ENCODE measurements at places on chromosomes 3 and 15.

DNA sequence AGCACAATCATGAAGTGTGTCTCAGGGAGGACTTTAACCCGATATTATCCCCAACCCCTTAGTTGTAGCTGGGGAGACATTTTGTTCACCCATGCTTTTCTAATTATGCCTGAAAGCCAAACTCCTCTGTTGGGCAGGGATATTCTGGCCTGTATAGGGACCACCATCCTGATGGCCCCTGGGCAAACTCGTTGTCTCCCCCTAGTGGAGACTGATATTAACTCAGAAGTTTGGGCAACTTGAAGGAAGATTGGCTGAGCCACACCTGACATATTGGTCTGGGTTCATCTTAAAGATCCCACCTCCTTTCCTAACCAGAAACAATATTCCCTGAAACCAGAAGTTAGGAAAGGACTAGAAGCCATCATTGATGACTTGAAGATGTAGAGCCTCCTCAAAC lies 42.3 kb downstream of the TM4SF18 start:
- no peak for DNase-seq

GRCh38 chr15:58639992-58640391 lies 109.5 kb downstream of the ADAM10 start:
- DNase-seq = no peak

- no peak for DNase-seq
Measured at GRCh38 chr3:117603097-117603496, 893.5 kb downstream of the TUSC7 start.

- DNase-seq = no peak
Measured at GRCh38 chr15:77986891-77987764, 90.4 kb downstream of the TBC1D2B start.

GRCh38 chr15:77118882-77119321 lies 48.0 kb upstream of the TSPAN3 start:
- peak; percentile 88 for DNase-seq

DNA sequence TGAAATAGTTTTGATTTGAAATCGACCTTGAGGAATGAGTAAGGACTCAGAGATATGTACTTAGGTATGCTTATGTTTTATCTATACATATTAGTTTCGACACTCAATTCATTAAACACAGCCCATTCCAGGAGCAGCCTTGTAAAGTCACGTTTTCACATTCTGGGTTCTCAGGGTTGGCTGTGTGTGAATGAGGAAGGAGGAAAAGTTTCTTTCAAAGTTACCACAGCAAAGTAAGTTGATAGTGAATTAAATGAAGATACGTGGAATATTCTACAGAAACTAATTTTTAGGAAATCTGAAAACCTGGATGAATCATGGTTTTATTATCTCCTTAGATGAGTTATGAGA lies 133.5 kb downstream of the C3orf38 start:
- no peak for DNase-seq

DNA sequence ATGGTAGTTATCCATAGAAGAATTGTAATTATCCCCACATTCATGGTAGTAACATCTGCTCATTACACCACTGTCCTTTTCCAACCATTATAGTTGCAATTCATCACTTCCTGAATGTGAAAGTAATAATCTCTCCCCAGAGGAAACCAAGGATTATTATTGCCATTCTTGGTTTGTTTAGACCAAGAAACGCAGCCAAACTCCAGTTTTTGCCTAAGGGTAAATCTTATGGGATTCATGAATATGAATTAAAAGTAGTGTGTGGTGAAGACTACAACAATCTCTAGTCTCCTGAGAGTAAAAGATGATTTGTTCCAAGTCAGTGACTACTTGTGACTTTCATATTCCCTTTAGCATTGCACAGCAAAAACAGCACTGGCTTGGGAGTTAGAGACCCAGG lies 45.7 kb upstream of the ABI3BP start:
- peak; percentile 53 for DNase-seq

DNA sequence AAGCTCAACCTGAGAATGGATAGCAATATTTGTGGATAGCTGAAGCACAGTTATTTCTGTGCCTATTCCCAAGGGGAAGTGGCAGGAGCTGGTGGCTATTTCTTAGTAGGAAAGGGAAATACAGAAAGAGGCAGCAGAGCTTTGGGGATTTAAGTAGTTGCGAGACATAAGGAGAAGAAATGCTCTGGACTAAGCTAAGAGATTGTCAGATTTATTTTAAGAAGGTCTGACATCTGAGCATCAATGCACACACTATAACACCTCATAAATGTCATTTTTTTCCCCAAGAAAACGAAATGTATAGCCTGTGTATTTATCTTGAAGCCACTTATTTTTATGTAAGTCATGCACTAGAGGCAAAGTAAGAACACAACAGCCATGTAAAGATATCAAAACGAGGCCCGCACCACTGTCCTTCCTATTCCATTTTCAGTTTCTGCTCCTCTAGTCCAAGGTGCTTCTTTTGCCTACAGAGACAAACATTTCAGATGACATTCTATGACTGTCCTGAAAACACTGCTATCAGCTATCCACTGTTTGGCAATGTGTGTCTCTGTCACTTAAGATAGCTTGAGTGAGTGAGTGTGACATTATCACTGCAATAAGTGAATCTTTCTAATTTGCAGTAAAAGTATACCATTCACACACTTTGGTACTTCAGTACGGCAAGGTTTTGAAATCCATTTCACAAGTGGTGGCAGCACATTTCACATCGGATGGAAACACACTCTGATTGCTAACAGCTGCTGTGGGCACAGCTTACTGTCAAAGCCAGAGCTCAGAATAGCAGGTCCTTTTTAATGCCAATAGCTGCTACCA lies 62.7 kb upstream of the ICE2 start:
- DNase-seq = no peak

DNA sequence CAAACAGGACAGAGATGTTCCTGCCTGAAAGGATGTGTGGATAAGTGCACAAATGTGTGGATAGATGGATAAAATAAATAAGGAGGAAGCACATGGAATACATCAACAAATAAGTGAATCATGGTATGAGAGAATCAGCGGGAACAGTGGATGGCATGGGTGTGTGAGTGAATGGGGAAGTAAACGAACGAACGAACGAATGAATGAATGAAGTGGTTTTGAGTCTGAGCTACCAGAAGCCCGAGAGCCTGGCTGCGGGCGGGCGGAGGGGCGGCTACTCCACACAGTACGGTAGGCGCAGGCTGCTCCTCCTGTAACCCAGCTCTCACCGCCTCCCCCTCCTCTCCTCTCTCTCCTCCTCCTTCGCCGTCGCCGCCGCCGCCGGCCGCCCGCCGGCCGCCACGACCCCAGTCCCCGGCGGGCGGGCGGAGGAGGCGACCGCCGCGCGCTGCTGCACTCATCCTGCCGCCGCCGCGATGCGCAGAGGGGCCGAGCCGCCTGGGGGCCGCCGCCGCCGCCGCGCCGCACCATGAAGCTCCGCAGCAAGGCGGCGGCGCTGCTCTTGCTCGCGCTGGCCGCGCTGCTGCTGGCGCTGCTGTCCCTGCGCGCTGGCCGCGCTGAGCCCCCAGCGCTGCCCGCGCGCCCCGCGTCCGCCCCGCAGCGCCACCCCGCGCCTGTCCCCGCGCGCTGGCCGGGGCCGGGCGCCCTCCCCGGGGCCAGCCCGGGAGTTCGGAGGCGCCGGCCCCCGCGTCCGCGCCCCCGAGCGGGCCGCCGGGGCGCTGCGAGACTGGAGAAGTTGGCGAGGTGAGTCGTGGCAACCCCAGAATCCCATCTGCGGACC lies at the start of gene GXYLT2:
GXYLT2 (plus strand) TSS at position 342 of the 841 bp plus-strand sequence; CDS start at position 530, 188 bp downstream.
- DNase-seq = peak; percentile 73

All from fibroblast of the aortic adventitia (primary cell).